Brain microvascular endothelial cell (primary cell): ENCODE measurements at places on chromosomes 11 and 22.

- DNase-seq: peak; percentile 22
Observed at GRCh38 chr22:38724926-38725571, 19.3 kb downstream of the GTPBP1 start.

DNA sequence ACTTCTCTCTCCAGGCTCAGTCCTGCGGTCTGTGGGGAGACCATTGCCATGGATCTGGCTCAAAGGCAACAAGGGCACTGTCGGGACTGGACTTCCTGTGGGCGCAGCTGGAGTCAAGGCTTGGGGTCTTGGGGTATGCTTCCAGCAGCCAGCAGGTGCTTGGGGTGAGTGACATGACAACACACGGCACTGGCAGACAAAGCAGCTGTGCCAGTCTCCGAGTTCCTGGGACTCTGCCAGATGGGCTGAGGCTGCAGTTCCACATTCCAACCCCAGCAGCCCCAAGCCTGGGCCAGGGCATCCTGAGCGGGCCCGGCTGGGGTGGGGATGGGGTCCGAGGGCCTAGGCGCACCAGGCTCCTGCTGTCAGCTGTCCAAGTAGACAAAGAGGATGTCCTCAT lies 12.3 kb downstream of the GUCD1 start:
- DNase-seq: no peak

GRCh38 chr11:14643697-14644225 lies at the start of gene PDE3B:
Gene PDE3B, plus strand, starts transcription at chr11:14643804. Its CDS starts 272 bp downstream, at chr11:14644076.
- peak; percentile 6 for DNase-seq

- no peak for DNase-seq
Observed at GRCh38 chr11:118212131-118212725, 12.6 kb downstream of the JAML start.

DNA sequence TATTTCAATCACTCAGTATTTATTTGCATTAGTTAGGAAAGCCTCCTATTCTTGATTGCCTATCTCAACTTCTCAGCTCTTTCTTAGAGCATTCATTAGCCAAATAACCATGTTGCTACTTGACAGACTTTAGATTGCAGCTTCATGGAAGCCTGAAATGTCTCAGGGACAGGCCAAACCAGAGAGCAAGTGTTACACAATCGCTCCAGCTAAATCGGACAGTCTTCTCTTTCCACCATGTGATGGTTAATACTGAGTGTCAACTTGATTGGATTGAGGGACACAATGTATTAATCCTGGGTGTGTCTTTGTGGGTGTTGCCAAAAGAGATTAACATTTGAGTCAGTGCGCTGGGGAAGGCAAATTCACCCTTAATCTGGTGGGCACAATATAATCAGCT lies 106.5 kb upstream of the DRD2 start:
- no peak for DNase-seq

- peak; percentile 45 for DNase-seq
Observed at GRCh38 chr11:64266339-64266738, 15.0 kb downstream of the PLCB3 start.

DNA sequence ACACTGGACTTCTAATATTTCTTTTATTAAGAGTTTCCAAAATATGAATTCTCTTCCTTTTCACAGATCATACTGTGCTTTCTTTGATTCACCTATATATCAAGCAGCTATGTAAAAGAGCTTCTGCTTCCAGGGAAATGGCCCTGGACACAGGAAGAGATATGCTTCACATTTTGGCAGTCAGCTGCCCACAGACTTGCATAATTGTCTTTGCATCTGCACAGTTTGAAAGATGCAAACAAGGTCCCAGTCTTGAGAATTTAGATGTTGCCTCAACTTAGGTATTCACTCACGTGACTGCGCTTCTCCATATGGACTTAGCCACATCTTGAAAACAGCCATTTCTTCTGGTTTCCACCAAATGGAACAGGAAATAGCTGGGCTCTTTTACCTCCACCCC lies 92.3 kb upstream of the POU2AF2 start:
- no peak for DNase-seq

- DNase-seq: no peak
Observed at GRCh38 chr11:100296051-100296679, 390.9 kb upstream of the ARHGAP42 start.

- no peak for DNase-seq
Observed at GRCh38 chr11:2174361-2174760, 2.7 kb upstream of the TH start.
